Stimulated activated CD8-positive, alpha-beta memory T cell treated with anti-CD3 and anti-CD28 coated beads, Interleukin-4, amount 100 ng/mL, for 4 hours (primary cell): ENCODE measurements at places on chromosomes 11 and 22.

- DNase-seq, result no peak
Measured at GRCh38 chr22:47279746-47280145, 517.3 kb downstream of the TBC1D22A start.

DNA sequence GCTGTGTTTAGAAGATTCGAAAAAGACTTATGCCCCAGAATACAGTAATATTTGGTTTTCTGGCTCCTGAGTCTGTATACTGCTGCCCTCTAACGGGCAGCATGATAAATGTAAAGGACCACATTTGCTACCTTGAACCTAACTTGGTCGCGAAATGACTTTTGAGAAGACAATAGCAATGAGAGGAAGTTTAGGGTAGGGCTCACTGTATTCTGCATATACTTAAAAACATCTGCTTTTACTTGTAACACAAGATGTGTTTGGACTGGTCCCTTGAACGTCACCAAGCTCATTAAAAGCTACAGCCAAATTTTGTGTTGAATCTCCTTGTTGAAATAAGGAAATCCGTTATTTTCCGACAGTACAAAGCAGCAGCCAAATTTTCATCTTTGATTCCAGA, 309.1 kb downstream of the SWAP70 start:
- no peak for DNase-seq

DNA sequence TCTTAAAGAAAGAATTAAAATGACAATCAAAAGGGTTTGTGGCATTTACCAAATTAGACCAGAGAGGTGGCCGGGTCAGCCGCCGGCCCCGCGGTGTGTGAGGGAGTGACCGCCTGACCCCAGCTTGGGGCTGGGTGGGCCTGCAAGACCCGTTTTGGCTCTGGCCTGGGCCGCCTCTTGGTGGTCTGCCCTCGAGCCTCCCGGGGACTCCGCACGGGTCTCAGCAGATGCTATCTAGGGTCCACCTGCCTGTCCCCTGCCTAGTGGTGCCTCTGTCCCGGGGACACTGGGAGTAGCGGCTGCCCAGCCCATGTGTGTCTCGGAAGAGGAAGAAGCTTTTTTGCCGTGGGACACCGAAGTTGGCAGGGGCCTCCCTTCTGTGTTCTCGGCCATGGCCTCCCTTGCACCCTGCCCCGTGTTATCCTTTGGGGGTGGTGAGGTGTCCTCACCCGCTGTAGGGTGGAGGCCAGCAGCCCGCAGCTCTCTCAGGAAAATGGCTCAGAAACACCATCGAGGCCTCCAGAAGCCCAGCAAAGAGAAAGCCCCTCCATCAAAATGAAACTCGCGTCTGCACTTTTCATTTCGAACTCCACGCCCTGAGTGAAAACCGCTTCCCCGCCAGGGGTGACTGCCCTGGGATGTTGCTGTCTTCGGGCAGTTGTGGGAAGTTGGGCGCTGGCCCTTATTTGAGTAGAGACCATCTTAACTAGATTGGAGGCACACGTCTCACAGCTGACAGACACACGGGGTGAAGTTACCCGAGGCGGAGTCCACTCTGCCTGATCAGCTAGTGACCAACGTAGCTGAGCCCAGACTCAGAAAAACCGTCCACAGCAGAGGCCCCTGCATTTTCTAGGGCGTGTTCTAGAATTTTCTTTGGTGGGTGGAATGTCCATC, 8.0 kb downstream of the CCND1 start:
- DNase-seq, result no peak

DNA sequence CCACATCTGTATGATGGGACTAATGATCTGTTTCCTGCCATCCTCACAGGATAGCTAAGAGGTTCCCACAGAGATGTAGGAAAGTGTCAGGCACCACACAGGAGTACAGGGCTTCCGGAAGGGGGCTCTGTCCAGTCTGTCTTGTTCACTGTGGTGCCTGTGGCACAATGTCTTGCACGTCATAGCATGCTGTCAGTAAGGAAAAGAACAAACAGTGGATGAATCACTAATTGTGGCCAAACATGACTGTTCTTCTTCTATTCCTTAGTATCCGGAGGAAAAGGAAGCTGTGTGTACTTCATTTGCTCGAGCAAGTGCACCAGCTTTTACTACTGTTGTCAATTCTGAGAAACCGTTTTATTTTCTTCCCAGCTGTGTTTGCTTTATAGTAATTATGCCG, 73.4 kb upstream of the YWHAH start:
- no peak for DNase-seq

DNA sequence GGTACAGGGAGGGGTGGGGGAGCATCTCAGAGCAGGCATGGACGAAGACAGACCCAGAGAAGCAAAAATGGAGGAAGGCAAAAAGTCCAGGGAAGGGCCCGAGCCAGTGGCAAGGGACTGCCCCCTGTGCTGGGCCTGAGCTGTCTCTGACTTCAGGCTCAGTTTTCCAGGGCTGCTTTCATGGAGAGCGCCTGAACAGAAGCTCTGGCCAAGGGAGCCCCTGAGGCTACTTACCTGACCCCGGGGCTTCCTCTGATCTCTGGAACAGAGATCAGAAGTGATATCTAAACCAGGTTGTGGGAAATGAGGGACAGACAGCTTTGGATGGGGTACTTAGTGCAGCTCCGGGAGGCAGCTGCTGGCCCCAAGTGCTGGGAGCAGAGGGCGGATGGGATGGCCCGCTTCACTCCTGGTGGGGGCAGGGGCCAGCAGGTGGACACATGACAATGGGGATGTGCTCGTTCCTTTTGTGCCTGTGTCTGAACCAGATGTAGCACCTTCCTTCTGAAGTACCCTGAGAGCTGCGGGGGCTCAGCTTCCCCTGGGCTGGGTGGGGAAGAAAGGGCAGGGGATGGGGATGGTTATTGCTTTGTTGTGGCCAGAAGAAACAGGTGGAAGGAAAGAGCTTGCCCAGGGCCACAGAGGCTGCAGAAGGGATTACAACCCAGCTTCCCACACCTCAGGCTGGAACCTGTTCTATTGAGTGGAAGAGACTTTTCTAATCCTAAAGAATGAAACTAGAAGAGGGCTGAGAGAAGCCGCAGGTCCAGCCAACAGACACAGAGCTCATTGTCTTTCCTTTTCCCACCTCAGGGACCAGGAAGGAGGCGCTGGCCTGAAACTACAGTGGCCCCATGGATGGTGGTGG, 5.7 kb downstream of the LRRC10B start:
- DNase-seq, result no peak

DNA sequence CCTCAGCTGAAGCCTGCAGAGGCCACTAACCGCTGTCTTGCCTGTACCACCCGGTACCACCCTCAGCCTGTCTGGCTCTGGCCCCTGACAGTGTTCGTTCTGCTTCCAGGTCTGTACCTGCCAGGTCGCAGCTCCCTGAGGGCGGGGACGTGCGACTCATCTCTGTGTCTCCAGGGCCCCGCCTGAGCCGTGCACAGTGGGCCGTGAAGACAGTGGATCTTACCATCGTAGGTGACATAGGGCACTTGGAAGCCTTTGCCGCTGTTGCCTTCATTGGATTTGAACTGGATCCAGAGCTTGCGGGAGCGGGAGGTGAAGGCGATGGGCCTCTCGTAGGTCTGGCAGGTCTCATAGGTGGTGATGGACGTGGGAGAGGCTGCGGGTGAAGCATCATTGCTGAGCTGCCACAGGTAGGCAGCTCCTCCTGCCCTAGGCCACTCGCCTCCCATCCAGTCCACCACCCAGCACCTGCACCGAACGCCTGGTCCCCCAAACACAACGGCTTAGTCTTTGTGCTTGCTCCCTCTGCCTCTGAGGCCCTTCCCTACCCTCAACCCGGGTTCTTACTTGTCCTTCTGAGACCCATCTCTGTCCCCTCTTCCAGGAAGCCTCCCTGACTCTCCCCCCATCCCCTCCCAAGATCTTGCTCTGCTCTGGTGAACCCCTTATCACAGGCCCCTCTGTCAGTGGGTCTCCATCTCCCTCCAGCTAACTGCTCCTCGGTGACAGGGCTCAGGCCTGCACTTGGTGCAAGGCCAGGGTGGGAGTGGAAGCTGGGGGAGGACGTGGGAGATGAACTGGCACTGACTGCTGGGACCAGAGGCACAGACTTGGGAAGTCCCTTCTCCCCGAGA, 21.1 kb upstream of the TTLL12 start:
- no peak for DNase-seq

DNA sequence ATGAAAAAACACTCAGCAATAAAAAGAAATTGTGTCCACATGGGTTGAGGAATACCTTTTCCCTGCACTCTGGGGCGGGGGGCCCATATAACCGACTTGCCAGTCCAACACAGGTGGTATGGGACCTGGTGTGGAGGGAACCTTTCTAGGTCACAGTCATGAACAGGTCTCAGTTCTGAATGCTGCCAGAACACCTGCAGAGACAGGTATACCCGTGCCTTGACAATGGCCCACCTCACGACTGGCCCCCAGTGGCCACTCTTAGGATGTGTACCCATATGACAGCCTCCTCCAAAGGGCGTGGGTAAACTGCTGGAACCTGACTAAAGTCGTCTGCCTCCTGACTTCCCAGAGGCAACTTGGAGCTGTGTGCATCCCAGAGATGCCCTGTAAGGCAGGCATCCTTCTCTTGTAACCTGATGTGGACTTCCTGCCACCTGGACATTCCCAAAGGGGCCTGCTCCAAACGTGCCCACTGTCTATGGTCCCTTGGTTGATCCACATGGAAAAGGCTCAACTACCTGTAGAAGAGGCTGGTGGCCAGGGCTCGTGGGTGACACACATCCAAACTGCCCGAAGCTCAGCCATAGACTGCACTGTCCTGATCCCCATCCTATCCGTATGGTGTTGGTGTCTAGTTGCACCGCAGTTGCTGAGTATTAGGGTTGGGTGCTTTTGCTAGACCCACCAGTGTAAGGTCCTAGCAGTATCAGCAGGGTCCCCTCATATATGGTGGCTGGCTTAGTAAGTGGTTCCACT, 859.3 kb downstream of the BRD1 start:
- no peak for DNase-seq

DNA sequence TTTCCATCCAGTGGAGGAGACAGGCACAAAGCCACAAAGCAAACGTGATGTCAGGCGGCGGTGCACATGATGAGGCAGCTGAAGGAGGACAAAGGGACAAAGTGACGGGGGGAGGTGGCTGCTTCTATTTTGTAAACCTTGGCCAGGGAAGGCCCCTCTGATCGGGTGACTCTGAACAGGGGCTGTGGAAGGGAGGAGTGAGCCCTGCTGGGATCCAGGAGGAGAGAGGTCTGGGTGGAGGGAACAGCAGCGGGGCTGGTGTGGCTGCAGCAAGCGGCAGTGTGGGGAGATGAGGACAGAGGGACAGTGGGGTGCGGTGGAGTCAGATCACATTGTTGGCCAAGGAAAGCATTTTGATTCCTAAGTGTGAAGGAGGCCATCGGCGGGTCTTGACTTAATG, 36.7 kb downstream of the SHISAL1 start:
- no peak for DNase-seq

DNA sequence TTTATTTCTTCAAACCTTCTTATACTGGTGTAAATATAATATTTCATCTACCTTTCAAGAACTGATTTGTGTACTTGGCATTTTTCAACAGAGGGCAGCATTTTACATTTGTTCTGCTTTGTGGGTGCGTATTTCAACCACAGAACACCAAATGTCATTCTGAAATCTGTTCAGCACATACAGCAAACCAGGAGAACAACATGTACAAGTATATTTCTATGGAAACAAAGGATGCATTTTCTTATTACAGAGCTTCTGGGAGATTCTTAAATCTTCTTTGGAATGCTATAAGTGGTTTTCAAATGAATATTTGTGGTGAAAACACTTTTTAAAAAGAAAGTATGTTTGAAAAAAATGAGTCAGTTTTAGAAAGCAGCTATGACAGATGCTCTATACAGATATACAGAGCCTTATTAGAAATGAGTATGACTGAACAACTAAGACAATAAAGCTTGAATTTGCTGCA, 946.0 kb downstream of the FAM181B start:
- DNase-seq, result no peak

GRCh38 chr11:70186936-70187335, 16.2 kb upstream of the FADD start:
- DNase-seq, result no peak

DNA sequence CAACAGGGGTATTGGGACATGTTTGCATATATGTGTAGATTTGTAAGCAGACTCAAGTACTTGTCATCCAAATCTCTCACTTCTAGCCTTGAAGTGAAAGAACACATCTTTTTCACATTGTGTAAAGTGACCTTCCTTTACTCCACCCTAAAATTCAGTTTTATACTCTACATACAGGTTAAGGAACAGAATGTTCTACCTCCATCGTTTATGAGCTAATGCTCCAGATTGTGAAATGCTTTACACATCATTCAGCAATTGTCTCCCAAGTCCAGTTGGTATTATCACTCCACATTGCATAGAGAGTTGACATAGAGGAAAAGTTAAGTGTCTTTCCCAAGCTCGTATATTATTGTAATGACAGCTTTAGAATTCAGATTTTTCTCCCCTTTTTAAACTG, 46.1 kb upstream of the BLID start:
- no peak for DNase-seq

DNA sequence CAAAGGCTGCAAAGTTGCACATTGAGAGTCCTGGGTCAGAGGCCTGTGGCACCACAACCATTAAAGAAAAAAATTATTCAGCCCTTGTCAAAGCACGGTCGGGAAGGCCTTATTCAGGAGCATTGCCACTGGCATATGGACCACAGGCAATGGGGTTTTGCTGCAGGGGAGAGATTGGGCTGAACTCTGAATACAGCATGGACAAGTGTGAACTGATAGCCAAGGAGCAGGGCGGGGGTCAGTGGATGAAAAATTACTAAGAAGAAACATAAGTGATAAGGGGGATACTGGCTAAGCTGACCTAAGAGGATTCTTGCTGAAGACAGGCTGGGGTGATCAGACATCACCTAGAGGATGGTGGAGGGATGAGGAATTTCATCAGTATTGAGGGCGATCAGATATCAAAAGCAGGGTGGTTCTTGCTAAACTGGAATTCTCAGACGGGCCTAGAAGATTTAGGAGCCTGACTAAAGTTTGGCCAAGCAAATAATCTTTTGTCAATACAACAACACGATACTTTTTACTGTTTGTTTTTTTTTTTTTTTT, 3.3 kb upstream of the DGCR8 start:
- no peak for DNase-seq

DNA sequence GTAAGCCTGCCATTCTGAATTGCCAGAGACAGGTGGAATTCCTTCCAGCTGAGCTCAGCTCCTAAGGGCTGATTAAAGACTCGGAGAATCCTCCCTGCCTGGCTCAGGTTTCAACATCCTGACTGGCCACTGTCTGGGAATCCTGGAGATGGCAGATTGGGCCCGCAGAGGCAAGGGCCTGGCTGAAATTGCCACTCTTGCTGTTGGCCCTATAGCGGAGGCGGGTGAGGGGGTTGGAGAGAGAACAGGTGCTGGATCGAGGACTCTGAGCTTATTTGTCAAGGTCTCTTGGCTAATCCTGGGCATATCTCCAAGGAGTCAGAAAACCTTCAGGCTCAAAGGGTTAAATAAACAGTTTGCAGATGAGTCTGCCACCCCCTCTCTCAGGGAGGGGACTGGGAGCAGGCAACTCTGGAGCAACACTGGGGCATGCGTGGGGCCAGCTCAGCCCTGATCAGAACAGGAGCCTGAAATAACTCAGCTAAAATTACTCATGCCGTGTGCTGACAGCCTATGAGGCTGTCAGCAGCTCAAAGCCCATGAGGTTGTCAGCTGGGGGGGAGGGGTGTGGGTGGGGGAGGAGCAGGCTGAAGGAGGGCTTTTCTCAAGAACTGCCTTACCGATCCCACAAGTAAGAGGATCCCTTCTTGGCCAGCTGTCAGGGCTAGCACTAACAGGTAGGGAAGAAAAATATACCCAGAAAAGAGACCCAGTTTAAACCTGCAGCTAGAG, 14.7 kb upstream of the MFRP start:
- DNase-seq, result no peak

GRCh38 chr11:45507916-45508315, 157.5 kb downstream of the CHST1 start:
- no peak for DNase-seq
